Heart left ventricle (tissue), 16 donors: ENCODE measurements at places on chromosomes 3 and 15.

DNA sequence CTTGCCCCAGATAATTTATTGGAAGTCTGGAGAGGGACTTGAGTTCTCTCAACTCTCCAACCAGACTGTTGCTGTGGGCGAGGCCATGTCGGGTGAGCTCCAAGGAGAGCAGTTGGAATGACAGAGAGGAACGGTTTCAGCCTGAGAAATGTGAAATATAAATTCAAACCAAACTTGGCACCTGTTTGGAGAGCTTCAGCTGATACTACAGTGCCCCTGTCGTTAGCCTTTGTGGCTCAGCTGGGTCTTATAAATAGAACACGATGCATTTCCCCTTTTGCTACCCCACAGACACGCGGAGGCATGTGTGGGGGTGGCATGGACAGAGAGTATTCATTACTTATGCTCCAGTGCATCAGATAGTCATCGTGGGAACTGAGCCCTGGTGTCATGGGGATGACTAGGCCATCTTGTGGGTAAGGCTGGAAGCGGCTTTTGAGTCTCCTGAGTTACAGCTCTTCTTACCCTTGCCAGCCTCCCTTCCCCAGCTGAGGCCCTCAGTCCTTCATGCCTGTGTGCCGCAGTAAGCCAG lies 15.6 kb downstream of the SMAD3 start:
- DNase-seq, result peak; percentile 45

- no peak for DNase-seq
These were observed 28.5 kb downstream of the TRIM42 start for GRCh38 chr3:140706360-140706759.

GRCh38 chr3:23294770-23295387 lies 91.8 kb downstream of the UBE2E2 start:
- DNase-seq, result no peak

DNA sequence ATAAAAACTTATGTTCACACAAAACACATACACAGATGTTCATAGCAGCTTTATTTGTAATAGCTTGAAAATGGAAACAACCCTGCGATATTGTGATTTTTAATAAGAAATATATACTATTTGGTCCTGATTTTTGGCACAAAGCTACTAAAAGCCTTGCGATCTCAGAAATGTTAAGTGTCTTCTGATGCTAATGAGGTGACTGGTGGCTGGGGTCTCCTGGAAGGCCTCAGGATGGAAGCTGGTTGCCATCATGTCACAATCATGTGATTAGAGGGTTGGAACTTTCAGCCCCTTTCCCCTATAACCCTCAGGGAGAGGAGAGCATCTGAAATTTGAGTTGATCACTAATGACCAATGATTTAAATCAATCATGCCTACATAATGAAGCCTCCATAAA lies 278.4 kb upstream of the UBE2E1 start:
- DNase-seq, result no peak
